WTC11 (cell line): ENCODE measurements at places on chromosomes 3 and 15.

GRCh38 chr3:33233884-33234283, 15.3 kb upstream of the SUSD5 start:
- no peak for DNase-seq

- no peak for DNase-seq
Observed at GRCh38 chr3:122343654-122344053, 18.6 kb downstream of the CSTA start.

DNA sequence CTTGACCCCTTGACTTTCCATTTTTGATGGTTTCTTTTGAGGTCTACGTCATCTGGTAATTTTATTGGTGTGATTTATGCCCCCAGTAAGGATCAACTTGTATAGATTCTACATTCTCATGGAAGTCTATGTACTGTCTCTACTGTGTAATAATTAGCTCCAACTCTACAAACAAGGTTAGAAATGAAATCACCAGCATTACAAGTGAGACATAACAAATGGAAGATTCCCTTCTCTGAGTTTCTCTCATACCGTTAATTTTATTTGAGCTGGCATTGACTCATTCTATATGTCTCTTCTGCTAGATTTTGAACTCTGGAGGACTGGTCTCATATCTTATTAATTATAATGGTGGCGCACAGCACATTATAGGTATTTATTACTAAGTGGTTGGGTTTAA, 138.9 kb downstream of the LPP start:
- DNase-seq = no peak

GRCh38 chr3:32316319-32316718, 75.3 kb upstream of the CMTM7 start:
- DNase-seq = no peak

DNA sequence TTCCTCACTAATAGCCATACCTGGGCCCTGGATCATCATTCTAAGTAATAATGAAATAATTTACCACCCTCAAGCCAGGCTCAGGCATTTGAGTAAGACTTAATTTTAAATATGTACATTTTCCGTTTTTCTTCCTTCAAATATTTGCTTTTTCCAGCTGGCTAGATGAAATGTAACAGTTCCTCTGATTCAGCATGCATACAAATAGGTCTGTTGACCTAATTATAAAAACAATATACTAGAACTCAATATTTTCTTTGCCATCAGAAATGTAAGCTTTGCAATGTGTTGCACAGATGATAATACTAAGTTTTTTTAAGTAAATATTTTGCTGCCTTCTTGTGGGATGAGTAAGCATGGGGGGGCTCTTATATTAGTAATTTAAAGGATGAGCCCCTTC, 91.6 kb downstream of the FEZF2 start:
- DNase-seq = no peak

- no peak for DNase-seq
Observed at GRCh38 chr3:28752290-28752689, 403.7 kb upstream of the AZI2 start.
